Stimulated activated CD4-positive, alpha-beta T cell treated with anti-CD3 and anti-CD28 coated beads, Interleukin-1b, Interleukin-23, amount 100 ng/mL, for 4 hours (primary cell): ENCODE measurements at places on chromosomes 11 and 22.

DNA sequence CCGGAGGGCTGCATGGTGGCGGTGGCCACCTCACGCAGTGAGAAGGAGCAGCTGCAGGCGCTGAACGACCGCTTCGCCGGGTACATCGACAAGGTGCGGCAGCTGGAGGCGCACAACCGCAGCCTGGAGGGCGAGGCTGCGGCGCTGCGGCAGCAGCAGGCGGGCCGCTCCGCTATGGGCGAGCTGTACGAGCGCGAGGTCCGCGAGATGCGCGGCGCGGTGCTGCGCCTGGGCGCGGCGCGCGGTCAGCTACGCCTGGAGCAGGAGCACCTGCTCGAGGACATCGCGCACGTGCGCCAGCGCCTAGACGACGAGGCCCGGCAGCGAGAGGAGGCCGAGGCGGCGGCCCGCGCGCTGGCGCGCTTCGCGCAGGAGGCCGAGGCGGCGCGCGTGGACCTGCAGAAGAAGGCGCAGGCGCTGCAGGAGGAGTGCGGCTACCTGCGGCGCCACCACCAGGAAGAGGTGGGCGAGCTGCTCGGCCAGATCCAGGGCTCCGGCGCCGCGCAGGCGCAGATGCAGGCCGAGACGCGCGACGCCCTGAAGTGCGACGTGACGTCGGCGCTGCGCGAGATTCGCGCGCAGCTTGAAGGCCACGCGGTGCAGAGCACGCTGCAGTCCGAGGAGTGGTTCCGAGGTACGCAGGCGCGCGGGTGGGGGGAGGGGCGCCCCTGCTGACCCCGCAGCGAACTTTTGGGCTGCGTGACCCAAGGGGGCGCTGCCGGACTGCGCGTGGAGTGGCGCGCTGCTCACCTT lies 670 bp downstream of the NEFH start:
- DNase-seq: no peak

GRCh38 chr11:31326470-31327148 lies 42.9 kb downstream of the DCDC1 start:
- no peak for DNase-seq

- DNase-seq: no peak
Observed at GRCh38 chr11:1162138-1162475, 4.4 kb downstream of the MUC5AC start.

DNA sequence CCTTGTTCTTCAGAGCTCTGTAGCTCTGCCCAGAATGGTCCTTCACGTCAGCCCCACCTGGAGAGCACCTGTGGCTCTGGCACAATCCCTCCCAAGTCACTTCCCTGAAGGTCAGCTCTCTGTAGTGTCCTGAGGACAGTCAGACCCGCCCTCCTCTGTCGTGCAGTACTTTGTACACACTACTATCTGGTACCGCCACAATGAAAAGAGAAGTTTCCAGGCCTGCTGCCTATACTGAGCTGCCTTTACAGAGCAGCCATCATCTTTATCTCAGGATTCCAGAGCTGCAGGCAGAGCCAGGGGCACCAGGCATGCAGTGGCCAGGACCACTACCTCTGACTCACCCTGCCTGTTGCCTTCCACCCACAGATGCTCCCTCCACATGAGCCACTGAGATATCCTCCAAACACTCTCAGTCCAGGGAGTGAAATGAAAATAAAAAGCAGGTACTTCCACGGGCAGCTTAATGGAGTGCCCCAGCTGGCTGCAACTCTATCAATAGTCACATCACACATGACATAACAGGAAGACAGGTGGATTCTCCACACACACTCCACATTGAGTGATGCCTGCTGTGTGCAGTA lies 7.3 kb downstream of the PACSIN2 start:
- DNase-seq: no peak

DNA sequence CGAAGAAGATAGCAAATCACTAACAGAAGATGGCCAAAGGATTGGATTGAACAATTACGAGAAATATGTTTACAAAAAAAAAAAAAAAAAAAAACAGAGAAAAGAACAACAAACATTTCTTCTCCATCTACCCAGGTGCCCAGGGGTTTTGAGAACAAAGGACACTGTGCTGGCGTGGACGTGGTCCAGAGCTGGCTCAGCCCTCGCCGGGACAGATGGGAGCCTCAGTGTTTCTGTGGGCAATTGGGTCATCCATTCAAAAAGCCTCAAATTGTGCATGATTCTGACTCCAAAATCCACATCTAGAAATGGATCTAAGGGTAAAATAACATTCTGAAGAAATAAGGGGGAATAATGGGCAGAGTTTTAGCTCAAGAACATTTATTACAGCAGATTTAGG lies 63.1 kb downstream of the DHCR7 start:
- no peak for DNase-seq

DNA sequence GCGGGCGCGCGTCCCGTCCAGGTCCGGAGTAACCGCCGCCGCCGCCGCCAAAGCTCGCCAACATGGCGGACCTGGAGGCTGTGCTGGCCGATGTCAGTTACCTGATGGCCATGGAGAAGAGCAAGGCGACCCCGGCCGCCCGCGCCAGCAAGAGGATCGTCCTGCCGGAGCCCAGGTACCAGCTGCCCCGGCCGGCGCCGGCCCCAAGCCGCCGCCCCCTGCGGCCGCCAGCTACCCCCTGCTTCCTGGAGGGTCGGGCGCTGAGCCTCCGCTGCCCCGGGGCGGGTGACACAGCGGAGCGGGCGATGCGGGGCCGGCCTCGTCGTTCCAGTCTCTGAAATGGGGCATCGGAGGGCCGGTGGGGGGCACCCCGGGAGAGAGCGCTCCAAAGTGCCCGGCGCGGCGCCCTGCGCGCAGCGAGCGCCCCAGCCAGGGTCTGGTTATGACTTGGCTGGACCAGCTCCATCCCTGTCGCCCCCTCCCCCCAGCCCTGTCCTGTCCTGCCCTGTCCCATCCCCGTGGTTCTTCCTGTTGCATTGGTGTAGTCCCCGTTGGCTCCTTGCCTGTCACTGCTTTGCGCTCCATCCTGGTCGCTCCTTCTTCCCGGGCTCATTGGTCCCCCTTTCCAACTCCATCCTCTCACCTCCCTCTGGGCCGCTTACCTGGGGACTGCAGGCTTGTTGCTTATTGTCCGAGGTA lies 653 bp downstream of the GRK3 start:
- peak; percentile 25 for DNase-seq

GRCh38 chr22:28711820-28712777 lies 29.5 kb downstream of the CHEK2 start:
- DNase-seq: no peak

GRCh38 chr11:831118-831864 lies 1.5 kb upstream of the CD151 start:
- DNase-seq: no peak

DNA sequence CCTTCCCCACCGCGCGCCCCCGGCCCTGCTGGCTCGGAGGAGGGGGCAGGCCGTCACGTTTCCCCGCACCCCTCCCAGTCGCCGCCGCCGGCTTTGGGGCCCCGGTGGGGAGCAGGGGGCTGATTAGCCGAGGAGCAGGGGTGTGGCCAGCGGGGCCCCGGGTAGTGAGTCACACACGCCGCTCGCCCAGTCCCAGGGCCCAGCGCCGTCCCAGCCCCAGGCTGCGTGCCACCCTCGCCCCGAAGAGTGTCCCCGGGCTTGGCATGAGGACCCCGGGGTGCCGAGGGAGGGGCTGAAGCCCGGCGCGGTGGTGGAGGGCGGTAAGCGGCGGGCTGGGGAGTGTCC lies 34.4 kb downstream of the PRDM11 start:
- no peak for DNase-seq

- no peak for DNase-seq
Observed at GRCh38 chr11:96279018-96279895, 63.7 kb downstream of the MAML2 start.

DNA sequence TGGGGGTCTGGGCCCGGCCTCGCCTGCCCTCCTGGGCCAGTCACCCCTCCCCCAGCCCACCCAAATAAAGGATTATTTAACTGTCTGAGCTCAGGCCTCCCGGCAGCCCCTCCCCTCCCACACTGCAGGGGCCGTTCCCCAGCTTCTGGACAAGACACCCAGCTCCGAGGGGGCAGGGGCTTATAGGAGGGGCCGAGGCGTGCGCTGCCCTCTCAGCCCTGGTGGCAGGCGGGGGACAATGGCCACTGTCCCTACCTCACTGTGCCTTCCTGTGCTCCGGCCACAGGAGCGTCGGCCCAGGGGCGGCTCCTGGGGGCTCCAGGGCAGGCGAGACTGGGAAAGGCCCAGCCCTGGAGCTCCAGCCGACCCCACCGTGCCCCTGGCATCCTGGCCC lies 2.2 kb upstream of the SELENOO start:
- DNase-seq: no peak

GRCh38 chr11:45919806-45920530 lies 2.3 kb upstream of the PEX16 start:
- no peak for DNase-seq

DNA sequence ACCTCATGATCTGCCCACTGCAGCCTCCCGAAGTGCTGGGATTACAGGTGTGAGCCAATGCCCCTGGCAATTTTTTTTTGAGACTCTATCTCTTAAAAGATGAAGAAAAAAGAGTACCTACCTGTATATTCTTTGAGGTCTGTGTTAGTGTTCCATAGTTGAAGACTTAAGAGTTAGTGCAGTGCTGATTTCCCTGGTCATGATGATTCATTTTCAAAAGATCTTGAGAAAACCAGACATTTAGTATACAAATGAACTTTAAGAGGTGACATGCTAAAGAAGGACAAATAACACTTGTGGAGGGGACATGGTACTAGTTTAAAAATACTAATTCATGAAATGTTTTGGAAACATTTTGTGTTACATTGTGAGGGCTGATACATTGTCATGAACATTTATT lies 17.7 kb downstream of the CBL start:
- DNase-seq: no peak

DNA sequence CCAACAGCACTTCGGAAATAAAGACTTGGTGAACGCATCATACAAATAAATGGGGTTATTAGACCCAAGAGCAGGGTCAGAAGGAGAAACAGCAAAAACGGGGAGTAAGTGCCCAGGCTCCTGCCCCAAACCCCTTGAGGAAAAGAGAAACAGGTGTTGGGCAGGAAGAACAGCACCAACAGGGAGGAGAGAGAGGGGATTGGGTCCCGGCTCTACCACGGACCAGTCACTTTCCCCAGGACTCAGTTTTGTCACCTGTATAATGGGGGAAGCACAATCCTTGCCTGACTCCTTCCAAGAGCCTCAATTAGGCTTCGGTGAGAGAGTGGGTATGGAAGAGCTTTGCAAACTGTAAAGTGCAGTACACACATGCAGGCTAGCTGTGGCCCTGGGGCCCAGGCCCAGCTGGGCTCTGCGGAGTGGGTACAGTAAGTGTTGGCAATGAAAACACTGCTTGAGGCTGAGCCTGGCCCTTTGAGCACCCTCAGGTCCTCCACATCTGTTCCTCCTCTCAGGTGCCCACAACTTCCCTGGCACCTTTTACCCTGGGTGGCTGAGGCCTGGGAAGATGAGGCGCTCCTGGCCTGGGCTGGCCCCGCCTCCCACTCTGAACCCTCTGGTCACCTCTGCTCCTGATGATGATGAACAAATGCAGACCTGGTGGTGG lies 8.9 kb downstream of the SLC29A2 start:
- no peak for DNase-seq

GRCh38 chr11:33704240-33705002 lies 3.8 kb upstream of the C11orf91 start:
- DNase-seq: no peak

- DNase-seq: no peak
Observed at GRCh38 chr22:44586351-44586990, 88.4 kb upstream of the RTL6 start.

- DNase-seq: peak; percentile 59
Observed at GRCh38 chr22:28019881-28020861, 101.1 kb upstream of the PITPNB start.

DNA sequence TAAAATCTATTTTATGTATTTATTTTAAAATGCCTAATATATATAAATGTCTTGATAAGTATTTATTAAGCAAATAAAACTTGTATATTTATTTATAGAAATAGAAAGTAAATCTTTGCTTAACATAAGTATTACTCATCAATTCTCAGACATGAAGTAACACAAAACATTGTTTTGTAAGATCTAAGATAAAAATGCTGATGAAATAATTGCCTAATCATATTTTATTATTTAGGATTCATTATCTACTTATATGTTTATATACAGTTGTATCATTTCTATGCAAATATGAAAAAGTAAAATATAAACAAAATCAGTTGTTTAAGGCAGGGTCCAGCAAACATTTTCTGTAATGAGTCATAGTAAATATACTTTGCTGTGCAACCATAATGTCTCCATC lies 507.8 kb upstream of the CNTN5 start:
- no peak for DNase-seq

- peak; percentile 50 for DNase-seq
Observed at GRCh38 chr22:37079668-37080171, 28.2 kb downstream of the KCTD17 start.

GRCh38 chr11:124176925-124177715 lies 6.0 kb upstream of the OR10D3 start:
- DNase-seq: no peak

DNA sequence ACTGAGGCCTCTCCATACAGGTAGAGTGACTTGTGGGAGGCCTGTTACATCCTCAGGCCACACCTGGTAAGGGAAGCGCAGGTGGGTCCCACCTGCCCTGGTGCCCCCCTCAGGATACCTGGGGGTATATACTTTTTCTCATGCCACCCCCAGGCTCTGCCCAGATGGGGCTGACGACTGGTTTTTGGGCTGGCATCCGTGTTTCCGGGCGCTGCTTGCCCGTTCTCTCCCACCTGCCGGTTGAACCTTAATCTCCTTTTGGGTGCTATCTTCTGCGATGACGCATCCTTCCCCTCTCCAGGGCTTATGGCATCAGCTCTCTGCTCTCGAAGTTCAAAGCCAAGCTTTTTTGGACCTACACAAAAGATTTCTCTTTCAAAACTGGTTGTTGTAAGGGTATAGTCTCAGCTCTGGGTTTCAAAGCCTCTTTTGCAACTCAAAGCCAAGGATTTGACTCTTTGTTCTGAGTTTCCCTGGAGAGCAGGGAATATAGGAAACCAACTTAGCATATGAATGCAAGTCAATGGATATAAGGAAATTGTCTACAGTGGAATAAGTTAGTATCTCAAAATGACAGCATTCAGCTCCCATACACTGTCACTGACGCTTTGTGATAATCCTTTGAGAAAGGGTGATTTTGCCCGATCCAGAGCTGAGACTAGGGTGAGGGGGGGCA lies 8.6 kb upstream of the LRRC10B start:
- DNase-seq: no peak

DNA sequence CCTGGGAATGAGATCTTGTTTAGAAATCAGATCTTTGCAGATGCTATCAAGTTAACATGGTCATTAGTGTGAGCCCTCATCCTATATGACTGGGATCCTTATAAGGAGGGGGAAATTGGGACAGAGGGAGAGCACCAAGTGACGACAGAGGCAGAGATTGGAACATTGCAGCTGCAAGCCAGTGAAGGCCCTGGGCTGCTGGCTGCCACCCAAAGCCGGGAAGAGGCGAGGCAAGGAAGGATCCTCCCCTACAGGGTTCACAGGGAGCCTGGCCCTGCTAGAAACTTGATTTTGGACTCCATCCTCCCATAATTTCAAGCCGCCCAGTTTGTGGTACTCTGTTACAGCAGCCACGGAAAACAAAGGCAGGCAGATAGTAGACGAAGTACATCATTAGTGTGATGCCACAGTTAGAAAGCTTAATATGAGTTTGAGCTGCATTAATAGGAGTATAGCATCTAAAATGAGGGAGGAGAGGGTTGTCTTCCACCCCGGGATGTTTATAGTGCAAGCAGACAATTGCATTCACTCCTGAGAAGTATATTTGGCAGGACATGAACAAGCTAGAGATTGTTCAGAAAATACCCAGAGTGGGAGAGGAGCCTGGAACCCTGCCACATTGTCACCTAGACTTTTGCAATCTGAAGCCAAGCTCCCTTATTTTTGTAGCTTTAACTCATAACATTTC lies 56.8 kb upstream of the CLMP start:
- no peak for DNase-seq
